ENCODE measurements at places on chromosomes 1 and 21.
A peak's percentile ranks its signal among the peaks of the same experiment; 100 is the strongest.

- DNase-seq = no peak
These were observed 44.2 kb downstream of the PRDM16 start for GRCh38 chr1:3113047-3113740.

GRCh38 chr1:116881879-116882520, 27.7 kb upstream of the PTGFRN start:
- DNase-seq = no peak

GRCh38 chr1:209768354-209768774, 12.5 kb downstream of the TRAF3IP3 start:
- DNase-seq = peak; percentile 45

GRCh38 chr1:97138515-97139032, 417.0 kb downstream of the PTBP2 start:
- no peak for DNase-seq

- no peak for DNase-seq
These were observed 50.1 kb downstream of the KLHDC7A start for GRCh38 chr1:18530587-18531502.

DNA sequence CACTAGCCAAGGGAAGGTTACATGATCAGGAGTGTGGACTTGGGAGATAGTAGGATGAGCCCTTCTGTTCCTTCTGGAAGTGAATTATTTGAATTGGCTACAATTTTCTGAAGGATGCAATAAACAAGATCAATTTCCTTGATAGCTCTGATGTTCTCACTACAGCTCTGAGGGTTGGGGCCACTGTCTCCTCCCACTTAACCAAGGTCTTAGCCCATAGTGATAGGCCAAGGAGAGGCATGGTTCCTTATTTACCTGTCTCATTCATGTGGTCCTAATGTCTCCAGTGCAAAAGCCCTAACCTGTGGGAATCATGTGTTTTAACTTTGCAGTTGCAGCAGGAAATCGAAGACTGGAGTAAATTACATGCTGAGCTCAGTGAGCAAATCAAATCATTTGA, 34.8 kb downstream of the MIA3 start:
- no peak for DNase-seq

- no peak for DNase-seq
These were observed 281.0 kb downstream of the PTPRC start for GRCh38 chr1:198919667-198920398.

GRCh38 chr1:234782791-234783190, 172.8 kb upstream of the IRF2BP2 start:
- DNase-seq = no peak

GRCh38 chr1:185087746-185088145, 42.4 kb downstream of the RNF2 start:
- no peak for DNase-seq

DNA sequence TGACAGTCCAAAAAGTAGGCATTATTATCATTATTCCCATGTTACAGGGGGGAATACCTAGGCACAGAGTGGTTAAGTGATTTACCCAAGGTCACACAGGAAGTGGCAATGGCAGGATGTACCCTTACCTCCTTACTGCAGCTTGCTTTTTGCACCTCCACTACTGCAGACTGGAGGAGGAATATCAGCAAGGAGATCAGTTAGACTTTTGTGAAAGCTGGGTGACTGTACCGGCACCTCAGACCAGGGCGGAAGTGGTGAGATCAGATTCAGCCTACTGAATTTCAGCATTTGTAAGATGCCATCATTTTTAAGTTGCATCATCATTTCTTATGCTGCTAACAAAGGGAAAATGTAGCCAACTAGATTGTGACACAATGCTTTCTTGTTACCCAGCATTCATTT, 4.5 kb downstream of the ADARB1 start:
- DNase-seq = peak; percentile 58

GRCh38 chr1:214570442-214570841, 19.0 kb upstream of the PTPN14 start:
- no peak for DNase-seq

- no peak for DNase-seq
These were observed 73.2 kb downstream of the GRIK3 start for GRCh38 chr1:36961062-36961615.

GRCh38 chr21:33924079-33924765, 8.6 kb upstream of the ATP5PO start:
- DNase-seq = peak; percentile 93

All from stimulated activated CD4-positive, alpha-beta T cell treated with anti-CD3 and anti-CD28 coated beads, Interleukin-1b, Interleukin-23, amount 100 ng/mL, for 1 hour (primary cell).